ENCODE measurements at places on chromosomes 1 and 21.

DNA sequence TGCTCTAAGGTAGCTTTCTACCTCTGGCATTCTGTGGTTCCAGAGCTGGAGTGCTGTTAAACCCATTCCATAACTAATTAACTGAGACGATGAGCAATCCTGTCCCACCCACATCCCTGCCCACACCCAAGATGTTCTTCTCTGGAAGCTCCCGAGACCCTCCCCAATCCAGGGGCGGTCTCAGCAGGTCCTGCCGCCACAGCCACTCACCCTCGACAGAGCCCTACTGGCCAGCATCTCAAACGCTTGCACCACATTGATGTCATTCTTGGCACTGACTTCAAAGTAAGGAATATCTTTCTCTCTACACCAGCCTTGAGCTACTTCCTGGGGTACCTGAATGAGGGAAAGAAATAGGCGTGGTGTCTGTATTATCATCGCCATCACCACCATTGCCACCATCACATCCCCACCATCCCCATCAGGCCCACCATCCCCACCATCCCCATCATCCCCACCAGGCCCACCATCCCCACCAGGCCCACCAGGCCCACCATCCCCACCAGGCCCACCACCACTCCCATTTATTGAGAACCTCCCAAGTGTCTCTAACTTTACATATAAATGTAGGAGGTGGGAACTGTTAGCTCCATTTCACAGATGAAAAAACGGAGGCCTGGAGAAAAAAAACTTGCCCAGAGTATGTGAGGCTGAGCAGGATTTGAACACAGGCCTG is 17.7 kb downstream of the RAB7B start:
- no peak for DNase-seq

- no peak for DNase-seq
Measured at GRCh38 chr1:63223426-63223825, 98.9 kb upstream of the FOXD3 start.

DNA sequence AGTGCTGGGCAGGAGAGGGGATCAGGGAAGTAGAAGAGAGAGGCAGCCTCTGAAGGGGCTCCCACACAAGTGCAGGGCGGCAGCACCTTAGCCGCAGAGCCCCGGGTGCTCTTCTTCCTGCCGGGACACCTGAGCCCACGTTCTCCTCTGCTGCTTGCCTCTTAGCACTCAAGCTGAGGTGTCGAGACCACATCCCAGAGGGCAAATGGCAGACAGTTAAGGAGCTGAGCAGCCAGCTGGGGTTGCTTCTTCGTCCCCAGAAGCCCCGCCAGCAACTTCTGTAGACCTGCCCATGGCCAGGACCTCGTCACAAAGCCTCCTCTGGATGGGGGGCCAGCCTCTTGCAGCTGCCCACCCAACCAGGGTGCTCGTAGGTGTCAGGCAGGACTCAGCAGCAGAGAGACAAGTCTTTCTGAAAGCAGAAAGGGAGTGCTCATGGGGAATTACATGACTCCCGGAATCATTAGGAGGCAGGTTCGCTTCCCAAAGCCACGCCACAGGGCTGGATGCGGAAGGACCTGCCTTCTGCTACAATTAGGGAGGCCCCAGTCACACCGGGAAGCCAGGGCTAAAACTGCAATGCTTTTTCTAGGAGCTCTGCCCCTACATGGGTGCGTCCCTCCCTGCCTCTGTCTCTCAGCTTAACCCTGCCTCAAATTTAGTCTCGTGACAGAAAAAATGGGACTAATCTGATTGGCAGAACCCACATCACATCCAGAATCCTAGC is 141.4 kb upstream of the RAB4A start:
- peak; percentile 15 for DNase-seq

GRCh38 chr1:214571281-214571680 is 19.9 kb upstream of the PTPN14 start:
- DNase-seq: no peak

DNA sequence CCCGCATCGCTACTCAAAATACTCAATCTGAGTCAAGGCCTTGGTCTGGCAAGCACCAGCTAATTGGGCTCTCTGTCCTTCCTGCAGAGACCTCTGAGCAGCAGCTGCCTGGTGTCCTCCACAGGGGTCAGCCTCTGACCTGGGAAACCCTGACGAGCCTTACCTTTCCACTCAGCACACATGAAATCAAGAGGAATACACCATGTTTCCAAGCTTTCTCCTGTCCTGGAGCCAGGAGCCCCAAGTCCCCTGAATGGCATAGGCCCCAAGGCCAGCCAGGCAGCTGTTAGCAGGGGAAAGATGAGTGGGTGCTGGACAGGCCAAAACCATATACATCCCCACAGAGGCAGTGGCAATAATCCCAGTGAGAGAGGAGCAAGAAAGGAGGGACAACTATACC is 27.2 kb upstream of the TSPEAR start:
- no peak for DNase-seq

DNA sequence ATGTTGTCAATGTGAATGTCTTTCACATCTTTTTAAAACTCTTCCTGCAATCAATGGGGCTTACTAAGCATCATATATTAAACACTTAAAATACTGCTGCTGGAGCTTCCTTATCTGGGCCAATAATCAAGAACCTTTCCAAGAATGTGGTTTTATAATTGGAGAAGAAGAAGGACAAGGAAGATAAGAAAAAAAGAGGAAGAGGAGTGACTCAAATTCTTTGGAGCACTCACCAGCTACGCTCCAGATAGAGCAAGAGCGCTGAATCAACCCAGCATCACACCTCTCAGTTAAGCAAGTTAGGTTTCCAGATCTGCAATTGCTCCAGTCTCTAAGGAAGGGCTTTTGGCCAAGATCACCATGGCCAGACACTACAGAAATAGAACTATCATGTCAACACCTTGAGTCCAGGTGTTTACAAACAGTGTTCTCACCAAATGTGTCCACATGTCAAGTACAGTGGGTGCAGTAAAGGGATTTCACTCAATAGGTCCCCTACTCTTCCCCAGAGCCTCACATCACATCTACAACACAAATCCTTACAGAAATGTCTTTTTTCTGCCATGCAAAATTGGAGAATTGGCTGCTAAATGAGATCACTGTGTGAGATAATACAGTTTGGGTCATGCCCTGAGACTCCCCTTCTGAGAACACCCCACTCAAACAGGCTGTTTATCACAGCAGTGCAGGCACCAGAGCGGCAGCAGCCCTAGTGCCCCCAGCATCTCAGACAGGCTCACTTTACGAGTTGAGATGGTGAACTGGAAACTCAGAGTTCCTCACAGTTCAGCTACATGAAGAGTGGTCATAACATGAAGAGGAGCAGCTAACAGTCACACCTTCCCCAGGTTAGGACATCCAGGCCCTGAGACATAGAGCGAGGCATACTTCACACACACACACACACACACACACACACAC is 1.7 kb upstream of the SPRR2B start:
- no peak for DNase-seq

- peak; percentile 19 for DNase-seq
Measured at GRCh38 chr1:84122780-84123382, 21.2 kb upstream of the PRKACB start.

DNA sequence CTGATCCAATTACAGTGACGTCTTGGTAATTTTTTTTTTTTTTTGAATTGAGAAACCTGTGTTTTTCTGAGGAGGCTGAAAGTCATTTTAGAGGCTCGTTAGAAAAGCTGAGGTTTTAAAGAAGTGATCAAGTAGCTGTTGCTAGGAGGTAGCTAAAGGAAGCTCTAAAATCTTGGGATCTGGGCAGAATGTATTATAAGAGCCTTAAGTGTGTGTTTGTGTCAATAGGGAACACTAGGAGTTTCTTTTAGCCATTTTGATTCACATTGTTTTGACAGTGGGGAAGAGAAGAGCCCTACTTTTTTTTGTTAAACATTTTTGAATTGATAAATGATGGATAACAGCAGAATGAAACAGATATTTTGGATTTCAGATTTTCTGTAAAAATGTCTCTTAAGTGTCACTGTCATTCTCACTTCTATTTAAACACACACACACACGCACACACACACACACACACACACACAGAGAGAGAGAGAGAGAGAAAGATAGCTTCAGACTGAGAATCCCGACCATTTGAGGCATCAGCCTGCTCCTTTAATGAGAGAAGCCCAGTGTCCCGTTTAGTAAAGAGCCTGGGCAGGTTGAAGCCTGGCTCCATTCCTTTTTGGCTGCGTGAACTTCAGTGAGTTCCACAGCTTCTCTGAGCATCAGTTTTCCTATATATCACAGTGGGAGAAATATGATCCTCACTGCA is 79.1 kb upstream of the GPR88 start:
- DNase-seq: no peak

DNA sequence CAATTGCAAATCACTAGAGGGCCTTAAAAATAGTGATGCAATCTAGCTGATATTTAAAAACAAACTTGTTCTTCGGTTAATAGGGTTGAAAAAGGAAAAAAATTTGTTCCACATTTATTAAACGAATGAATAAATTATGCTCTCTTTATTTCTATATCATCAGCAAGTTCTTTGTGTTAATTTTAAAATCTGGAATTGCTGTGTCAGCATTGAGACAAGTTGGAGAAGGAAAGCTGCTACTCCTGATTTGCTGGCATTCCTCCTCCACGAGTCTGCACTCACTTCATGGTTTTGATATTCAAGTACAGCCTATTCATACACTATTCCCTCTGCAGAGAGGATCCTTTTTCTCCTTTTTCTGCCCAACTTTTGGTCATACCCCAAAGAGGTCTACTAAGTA is 117.6 kb downstream of the MRPL39 start:
- no peak for DNase-seq

DNA sequence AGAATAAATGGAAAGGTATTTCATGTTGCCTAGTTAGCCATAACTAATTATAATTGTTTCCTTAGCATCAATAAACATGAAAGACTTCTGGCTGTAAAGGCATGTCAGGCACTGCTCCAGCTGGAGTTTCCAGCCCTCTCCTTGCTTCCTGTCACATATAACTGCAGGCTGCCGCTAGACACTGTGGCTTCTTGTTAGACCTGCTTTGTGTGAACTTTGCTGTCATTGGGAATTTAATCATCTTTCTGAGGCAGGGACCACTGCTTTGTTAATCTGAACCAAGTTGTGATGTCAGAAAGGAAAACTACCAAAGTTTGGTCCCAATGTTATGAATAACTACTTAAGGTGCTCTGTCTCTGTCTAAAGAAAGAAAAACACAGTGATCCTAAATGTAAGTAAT is 90.3 kb upstream of the DUSP10 start:
- no peak for DNase-seq

- no peak for DNase-seq
Measured at GRCh38 chr1:78606274-78606673, 14.0 kb upstream of the IFI44L start.

- no peak for DNase-seq
Measured at GRCh38 chr21:35019631-35020032, 29.5 kb downstream of the RUNX1 start.

DNA sequence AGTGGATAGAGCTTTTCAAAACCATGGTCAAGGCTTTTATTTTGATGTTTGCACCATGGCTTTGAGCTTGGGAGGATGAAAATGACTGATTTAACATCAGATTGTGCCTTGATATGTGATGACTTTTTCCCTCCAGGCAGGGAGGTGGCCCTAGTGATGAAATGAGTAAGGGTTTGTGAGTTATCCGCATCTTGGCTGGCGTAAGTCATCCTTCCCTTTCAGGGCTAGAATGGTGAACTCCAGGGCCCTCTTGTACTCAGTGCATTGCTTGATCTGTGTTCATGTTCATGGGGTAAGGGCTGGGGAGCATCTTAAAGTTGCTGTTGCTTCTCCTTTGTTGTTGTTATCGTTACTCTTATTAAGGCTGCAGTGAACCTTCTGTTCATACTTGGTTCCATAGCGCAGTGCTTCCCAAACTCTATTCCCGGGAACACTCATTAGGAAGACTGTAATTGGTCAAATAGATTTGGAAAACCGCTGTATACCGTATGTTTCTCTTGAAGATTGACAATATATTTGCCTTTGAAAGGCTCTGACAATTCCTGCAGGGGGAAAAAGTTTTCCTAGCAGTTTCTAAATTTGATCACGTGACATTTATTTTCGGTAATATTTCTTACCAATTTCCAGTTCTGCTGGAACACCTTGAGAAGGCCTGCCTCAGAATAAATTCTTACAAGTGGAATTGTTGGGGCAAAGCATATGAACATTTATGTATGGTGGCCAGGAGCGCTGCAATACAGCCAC is 23.1 kb downstream of the GPR137B start:
- no peak for DNase-seq

Data from CD4-positive, alpha-beta T cell treated with Interferon gamma for 1 hour (primary cell).